ENCODE measurements at places on chromosomes 2 and 18. TPM values are rescaled to one million over a fixed set of nuclear protein-coding genes. Genes with fewer than 3 reads are reported as not detected.
A peak's percentile ranks its signal among the peaks of the same experiment; 100 is the strongest.

Gene SCYGR4
- not detected for total RNA-seq

DNA sequence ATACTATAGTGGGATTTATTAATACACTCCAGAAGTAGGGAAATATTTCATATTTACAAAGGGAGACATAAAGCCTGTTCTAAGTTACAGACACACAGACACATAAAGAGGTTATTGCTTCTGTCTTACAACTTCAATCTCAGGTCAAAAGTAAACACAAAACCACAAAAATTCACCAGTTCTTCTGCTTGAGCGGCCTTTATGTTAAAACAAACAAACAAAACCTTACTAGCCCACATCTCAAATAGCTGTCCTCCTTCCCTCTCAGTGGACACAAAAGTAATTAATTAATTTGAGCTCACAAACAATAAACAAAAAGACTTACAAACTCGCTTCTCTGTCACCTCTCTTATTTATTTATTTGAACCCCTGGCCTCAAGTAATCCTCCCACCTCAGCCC lies 1.5 kb upstream of the ASNSD1 start:
- DNase-seq = no peak

DNA sequence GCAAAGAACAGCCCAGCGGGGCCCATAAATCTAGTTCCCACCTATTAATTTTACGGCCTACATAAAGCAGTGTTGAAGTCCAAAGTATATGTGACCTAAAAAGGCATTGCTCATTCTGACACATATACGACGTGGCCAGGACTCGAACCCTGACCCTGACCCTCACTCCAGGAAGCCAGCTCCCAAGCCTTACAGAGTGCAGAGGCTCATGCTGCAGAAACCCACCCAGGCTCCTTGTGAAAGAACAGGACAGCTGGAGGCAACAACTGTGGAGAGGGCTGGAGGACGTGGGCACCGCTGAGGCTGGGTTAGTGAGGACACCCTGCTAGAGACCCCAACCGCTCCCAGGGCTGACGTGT lies 221.6 kb downstream of the CYP26B1 start:
- DNase-seq = peak; percentile 74

GRCh38 chr2:112640800-112641675 lies 4.7 kb upstream of the SLC20A1 start:
- no peak for DNase-seq

DNA sequence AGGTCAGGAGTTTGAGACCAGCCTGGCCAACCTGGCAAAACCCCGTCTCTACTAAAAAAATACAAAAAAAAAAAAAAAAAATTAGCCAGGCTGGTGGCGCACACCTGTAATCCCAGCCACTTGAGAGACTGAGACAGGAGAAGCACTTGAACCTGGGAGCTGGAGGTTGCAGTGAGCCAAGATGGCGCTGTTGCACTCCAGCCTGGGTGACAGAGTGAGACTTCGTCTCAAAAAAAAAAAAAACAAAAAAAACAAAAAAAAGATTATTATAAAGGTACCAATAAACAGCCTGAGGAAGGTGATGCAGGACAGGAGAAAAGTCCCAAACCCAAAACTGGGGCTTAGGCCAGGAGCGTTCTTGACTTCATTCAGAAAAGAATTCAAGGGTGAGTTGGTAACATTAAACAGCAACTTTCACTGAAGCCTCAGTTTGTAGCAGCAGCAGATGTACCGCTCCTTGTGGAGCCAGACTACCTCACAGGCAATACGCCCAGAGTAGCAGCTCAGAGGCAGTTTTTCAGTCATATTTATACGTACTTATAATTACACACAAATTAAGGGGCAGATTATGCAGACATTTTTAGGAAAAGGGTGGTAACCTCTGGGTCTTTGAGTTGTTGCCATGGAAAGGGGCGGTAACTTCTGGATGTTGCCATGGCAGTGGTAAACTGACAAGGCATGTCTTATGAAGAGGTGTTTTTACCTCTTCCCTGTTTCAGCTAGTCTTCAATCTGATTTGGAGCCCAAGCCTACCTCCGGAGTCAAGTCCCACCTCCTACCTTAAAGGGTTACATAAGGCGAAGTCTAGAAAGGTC lies 1596.6 kb upstream of the CELF4 start:
- DNase-seq = no peak

DNA sequence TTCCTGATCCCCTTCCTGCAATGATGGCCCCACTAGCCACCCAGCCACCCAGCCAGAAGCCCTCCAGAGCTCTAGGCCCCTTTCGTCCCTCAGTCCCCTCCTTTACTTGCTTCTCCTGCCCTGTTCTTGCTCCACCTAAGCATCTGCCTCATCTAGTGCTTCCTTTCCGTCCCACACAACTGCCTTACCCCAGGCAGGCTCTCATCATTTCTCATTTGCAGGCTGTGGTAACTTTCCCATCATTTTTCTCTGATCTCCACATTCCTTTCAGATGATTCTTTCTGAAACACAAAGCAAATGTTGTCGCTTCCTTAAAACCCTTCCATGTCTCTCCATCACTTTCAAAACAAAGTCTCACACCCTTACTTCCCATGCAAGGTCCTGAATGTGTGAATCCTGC lies 459.8 kb downstream of the METTL4 start:
- DNase-seq = no peak

- no peak for DNase-seq
Observed at GRCh38 chr2:85914922-85915321, 26.1 kb upstream of the ST3GAL5 start.

- no peak for DNase-seq
Observed at GRCh38 chr2:158542577-158542976, 85.8 kb downstream of the PKP4 start.

All from osteocyte (in vitro differentiated cells).